ENCODE measurements at places on chromosomes 2 and 18. TPM values are rescaled to one million over a fixed set of nuclear protein-coding genes. Genes with fewer than 3 reads are reported as not detected.

PHOSPHO2 gene
- total RNA-seq: 4.2 TPM

CD302 gene
- total RNA-seq: 1.1 TPM

TMEM169 gene
- total RNA-seq: 1.3 TPM

RTKN gene
- total RNA-seq: 3.9 TPM
